ENCODE measurements at places on chromosomes 5 and 9.

GRCh38 chr9:123282362-123283047 is 14.1 kb upstream of the STRBP start:
- peak; percentile 77 for DNase-seq

GRCh38 chr9:93291536-93292287 is 107.8 kb downstream of the WNK2 start:
- DNase-seq: no peak

GRCh38 chr9:137669261-137669672 is 50.5 kb downstream of the EHMT1 start:
- DNase-seq: no peak

DNA sequence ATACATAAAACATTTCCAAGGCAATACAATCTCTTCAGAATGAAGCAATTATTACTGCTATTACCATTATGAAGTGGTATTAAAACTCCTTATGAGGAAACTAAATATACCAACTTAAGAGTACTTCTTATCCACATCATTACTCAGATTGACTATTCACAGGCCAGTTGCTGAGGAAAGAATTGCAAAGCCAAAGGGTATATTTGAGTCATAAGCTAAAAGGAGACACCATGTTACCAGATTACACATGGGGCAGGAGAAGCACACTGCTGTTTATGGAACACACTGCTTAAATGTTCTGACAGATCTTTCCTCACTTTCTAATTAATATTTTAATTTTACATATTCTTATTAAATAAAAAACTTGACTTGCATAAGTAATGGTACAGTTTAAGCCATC is 1726.4 kb upstream of the NUDT12 start:
- no peak for DNase-seq

DNA sequence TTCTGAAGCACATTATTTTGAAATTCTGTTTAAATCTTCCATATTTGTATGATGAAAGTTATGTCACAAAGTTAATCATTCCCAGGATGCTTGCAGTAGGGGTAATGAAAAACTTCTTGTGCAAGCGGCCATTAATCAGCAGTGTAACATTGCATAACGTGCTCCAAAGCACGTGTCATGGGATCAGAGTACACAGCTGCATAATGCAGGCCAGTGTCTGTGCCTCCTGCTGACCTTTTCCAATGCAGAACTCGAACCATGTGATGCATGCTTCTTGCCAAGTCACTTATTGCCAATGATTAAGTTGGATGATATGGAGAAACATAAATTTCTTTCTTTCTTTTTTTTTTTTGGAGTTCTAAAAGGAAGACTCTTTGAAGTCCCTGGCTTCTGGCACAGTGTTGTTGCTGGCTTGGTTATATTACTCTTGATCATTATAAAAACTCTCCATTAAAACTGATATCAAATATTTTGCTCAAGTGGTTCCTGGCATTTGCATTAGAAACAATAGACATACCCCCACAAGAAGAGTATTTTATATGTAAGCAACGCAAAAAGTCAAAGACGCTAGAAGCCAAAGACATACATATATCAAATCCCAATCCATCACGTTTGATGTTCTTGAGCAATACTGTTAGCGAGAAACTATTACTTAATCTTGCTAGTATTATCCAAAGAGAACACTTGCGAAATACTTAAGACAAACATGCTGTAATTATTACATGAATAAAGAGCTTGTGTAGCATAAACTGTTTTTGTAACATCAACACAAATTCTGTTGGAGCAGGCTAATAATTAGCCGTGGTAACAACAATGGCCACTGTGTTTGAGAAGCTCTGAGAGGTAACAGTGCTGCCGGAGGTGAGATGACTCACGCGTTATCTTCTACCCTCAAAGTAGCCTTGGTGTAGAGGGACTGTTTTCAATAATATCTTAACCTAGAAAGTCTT is 164.2 kb downstream of the AUH start:
- DNase-seq: no peak

GRCh38 chr5:116571568-116572349 is 2.9 kb downstream of the SEMA6A start:
- DNase-seq: no peak

DNA sequence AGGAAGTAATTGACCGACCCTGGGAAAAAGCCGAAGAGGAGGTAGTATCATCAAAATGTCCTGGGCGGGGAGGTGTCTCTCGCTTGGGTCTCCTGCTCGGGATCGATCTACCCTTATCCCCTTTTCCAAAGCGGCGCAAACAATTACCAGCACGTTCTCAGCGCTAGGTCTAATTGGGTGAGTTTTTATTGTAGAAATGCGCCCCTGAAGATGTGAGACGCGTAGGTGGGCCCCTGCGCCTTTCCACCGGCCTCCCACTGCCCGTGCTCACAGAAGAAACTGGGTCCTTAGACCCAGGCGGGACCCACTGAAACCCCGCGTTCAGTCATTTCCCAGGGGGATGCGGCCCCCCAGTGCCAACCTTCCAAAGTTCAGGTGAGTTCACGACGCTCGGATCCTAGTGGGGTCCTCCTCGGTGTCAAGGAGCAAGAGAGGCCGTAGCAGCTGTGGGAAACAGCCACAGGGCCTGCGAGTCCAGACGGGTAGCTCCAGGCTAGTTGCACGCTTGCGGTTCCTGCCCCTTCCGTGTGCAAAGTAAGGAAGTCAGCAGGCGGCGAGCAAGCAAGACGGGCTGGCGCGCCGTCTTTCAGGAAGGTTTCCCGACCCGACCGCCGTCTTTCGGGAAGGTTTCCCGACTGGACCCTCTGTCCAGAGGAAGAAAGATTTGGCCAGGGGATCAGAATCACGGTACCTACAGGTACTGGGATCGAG is 1.5 kb downstream of the SMIM32 start:
- DNase-seq: no peak

DNA sequence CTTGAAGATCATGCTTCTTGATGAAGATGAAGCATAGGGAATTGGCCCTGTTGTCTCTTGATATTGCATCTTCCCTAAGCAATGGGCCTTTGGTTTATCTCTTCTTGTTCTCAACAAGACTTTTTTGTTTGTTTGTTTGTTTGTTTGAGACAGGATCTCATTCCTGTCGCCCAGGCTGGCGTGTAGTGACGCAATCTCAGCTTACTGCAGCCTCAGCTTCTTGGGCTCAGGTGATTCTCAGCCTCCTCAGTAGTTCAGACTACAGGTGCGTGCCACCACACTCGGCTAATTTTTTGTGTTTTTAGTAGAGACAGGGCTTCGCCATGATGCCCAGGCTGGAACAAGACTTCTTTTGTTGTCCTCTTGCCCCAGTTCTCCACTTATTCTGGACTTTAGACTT is 5.2 kb downstream of the TMEFF1 start:
- DNase-seq: no peak

DNA sequence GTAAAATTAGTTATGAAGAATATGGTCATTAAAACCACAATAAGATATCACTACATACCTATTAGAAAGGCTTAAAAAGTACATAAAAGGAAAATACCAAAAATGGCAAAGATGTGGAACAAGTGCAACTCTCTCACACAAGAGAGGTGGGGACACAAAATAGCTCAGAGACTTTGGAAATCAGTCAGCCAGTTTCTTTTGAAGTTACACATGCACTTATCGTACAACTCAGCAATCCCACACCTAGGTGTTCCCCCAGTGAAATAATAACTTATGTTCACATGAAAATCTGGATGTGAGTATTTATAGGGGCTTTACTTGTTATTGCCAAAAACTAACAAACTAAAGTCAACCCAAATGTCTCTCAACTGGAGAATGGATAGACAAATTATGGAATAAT is 9.8 kb upstream of the RICTOR start:
- no peak for DNase-seq

DNA sequence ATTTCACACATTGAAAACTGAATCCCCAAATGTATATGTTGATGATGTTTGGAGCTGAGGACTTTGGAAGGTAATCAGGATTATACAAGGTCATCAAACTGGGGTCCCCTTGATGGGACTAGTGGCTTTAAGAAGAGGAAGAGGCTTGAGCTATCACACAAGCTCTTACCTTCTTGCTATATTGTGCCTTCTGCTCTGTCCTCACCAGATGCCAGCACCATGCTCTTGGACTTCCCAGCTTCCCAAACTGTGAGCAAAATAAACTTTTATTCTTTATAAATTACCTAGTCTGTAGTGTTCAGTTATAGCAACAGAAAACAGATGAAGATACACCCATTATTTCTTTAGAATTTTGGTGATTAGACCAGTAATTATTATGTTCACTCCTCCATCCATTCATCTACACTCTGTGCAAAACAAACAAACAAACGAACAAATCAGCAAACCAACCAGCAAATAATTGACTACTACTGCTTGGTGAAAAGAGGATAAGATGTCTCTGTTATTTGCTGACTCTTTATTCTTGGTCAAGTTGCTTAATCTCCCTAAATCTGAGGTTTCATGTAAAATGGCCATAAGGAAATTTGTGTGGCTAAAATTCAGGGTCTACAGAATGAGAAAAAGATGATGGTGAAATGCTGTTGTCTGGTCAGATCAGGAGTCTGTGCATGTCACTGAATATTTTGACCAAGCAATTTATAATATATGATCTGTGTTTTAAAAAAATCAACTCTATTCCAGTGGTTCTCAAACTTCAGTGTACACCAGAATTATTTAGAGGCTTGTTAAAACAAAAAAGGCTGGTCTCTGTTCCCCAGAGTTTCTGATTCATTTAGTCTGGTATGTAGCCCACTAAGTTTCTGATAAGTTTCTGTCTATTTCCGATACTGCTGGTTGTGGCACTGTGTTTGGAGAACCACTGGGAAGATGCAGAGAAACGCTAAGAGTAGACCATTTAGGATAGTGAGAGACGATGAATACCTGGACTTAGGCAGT is 854.1 kb downstream of the MAT2B start:
- DNase-seq: no peak

DNA sequence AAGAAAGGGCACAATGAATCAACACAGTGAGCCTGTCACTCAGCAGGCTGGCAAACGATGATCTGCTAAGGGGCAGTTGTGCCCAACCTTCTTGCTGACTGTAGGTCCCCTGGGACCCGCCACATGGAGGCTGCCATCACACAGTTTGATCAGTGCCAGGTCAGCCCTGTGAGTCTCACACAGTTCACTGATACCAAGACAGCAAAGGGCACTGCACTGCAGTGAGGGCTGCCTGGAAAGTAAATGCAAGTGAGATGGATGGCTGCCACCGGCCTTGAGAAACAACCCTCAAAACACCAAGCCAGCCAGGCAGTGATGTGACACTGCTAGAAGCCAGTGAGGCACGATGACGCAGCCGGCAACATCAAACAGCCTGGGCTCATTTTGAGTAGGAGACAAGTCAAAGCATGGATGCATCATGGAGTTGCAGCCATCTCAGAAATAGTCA is 30.3 kb downstream of the FOXD1 start:
- no peak for DNase-seq

DNA sequence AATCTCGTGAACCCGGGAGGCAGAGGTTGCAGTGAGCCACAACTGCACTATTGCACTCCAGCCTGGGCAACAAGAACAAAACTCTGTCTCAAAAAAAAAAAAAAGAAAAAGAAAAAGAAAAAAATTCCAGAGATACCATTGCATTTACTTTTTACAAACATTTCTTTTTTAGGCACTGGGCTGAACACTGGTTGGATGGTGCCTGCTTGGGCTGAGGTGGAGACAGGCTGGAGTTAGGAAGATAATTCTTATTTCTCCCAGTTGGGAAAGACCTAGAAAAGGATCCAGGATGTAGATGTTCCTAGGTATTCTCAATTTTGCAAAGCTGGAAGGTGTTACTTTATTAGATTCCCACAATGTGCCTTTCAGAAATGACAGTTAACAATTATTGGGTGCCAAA is 49.9 kb upstream of the JMY start:
- DNase-seq: no peak

DNA sequence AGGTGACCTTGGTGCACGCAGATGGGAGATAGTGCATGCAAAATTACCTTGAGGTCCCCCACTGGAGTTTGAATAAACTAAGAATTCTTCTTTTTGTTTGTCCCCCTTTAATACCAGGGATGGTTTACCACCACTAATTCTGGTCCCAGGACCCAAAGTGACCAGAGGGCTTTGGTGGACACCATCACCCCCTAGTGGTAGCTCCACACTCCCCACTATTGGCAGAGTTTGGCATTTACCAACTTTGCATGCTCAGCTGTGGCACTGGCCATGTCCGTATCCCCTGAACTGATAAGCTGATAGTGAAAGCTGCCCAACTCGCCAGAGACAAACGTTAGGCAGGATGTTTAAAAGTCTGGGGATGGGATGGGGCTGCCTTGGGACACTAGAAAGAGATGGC is 3.3 kb downstream of the ASTN2 start:
- peak; percentile 84 for DNase-seq

DNA sequence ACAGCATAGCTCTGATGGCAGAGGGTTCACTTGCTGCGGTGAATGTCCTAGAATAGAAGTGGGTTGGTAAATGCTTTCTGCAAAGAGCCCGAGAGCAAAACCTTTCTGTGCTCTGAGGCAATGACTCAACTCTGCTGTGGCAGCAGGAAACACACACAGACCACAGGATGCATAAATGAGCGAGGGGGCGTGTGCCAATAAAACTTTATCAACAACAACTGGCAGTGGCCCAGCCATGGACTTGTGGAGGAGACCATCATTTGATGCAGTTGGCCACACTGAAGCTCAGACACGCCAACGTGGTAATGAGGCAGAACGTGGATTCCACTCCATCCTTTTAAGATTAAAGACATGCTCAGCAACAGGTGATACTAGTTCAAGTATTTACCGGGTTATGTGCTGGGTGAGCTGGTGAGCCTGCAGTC is 6.8 kb downstream of the MRPL36 start:
- DNase-seq: peak; percentile 80

- peak; percentile 2 for DNase-seq
Measured at GRCh38 chr5:66882606-66883227, 286.5 kb downstream of the MAST4 start.

- DNase-seq: no peak
Measured at GRCh38 chr9:26722755-26723154, 169.8 kb downstream of the CAAP1 start.

GRCh38 chr5:57102905-57103255 is 71.0 kb upstream of the GPBP1 start:
- DNase-seq: no peak

- no peak for DNase-seq
Measured at GRCh38 chr5:76607353-76607871, 15.8 kb downstream of the F2RL2 start.

DNA sequence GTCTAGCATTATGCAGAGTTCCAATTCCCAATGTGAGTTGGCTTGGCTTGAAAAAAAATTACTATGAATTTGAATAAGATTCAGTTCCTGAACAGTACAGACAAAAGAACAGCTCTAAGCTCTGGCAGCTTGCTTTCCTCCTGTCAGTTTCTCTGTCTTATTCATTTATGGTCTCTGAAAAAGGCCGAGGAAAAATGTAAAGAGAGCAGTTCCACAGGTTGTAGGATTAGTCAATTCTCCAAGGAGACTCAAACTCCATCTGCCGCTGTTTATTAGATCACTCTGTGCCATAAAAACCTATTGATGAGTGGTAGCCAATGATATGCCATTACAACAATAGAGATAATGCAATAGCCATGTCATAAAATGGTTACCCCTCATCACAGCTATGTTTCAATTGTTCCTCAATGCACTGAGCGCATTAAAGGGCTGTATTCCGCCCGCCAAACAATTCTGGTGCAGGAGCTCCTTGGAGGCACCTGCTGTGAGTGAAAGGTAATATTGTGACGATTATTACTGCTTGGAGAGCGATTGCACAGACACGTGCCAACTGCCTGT is 188.2 kb downstream of the ARRDC3 start:
- no peak for DNase-seq

Data from H54 (cell line).